ENCODE measurements at places on chromosomes 4 and X.

GRCh38 chr4:147336252-147336651, 144.6 kb upstream of the EDNRA start:
- no peak for DNase-seq

DNA sequence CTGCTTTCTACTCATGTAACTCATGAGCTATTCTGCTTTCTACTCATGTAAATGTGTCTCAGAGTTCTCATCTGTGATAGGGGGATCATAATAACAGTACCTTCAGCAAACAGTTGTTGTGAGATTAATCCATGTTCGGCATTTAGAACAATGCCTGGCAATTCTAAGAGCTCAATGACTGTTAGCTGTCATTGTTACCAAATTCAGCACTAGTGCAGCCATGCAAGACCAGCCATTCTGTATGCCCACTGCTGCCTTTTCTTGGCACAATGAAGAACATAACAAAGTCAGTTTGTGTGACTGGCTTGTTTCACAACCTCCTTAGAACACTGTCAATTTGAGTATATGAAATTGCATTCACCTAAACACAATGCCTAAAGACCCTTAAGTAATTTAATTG, 163.2 kb downstream of the ANK2 start:
- DNase-seq = no peak

- DNase-seq = no peak
Observed at GRCh38 chrX:113594123-113594841, 753.7 kb upstream of the AMOT start.

GRCh38 chrX:39258331-39258730, 457.1 kb downstream of the MID1IP1 start:
- DNase-seq = no peak

GRCh38 chr4:7200801-7201200, 8.5 kb downstream of the SORCS2 start:
- no peak for DNase-seq

DNA sequence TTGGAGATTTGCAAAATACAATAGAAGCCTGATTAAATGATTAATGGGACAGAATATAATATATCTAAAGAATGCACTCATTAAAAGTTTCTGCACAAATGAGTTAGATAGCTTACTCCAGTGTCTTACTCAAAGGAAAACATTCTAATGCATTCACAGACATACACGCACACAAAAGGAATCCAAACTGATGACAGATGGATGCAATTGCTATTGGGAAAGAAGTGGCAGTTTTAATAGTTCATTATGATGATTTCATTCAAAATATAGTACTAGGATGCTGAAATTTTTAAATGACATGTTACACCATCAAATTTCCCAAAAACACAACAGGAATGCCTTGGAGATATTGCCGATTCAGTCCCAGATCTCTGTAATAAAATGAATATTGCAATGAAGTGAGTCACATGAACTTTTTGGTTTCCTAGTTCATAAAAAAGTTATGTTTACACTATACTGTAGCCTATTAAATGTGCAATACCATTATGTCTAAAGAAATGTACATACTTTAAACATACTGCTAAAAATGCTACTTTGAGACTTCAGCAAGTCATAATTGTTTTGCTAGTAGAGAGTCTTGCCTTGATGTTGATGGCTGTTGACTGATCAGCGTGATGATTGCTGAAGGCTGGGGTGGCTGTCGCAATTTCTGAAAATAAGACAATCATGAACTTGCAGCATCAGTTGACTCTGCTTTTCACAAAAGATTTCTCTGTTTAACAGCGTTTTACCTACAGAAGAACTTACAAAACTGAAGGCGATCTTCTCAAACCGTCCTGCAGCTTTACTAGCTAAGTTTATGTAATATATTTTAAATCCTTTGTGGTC, 45.6 kb downstream of the BBS12 start:
- DNase-seq = no peak

DNA sequence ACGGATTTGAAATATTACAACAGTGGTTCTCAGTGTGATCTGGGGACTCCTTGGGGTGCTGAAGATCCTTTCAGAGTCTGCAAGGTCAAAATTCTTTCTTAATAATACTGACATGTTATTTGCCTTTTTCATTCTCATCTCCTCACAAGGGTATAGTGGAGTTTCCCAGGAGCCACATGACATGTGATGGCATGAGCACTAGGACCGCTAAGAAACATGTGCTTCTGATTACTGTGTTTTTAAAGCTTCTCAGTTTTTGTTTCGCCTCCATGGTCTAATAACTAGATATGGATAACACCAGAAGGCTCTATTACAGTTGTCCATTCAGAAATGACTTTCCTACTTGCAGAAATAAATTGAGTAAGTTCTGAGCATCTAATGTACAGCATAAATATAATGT, 156.1 kb downstream of the RAB28 start:
- DNase-seq = no peak

GRCh38 chrX:129403974-129404669, 119.2 kb downstream of the SMARCA1 start:
- no peak for DNase-seq

DNA sequence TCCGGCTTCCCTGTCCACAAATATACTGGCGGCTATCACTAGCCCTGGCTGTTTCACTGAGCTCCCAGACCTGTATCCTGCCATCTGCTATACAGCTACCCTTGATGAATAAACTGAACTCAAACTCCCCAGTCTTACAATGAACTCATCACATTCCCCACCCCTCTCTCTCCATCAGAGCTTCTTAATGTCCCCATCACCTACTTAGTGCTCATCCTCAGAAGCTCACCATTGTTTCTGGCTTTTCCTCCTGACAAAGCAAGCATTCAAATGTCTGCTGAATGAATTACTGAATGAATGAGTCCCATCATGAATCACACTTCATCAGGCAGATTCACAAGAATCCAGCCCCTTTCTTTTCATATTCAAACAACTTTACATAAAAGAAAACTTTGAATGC, 5.7 kb upstream of the DGAT2L6 start:
- no peak for DNase-seq

DNA sequence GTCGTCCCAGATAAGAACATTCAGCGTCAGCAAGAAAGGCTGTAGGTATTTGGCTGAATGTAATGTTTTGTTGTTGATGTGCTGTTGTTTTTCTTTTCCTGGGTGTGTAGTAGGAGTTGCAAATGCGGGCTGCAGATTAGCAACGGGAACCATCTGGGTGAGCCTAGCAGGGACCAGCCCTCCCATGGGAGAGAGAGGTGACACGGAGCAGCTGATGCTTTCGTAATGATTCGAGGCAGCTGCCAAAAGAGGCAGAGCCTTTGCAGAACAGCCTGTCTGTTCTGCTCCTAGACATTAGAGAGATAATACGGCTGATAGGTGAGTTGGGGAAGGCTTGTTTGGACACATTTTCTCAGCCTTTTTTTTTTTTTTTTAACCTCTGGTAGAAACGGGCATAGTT, 25.3 kb downstream of the ARSF start:
- no peak for DNase-seq

DNA sequence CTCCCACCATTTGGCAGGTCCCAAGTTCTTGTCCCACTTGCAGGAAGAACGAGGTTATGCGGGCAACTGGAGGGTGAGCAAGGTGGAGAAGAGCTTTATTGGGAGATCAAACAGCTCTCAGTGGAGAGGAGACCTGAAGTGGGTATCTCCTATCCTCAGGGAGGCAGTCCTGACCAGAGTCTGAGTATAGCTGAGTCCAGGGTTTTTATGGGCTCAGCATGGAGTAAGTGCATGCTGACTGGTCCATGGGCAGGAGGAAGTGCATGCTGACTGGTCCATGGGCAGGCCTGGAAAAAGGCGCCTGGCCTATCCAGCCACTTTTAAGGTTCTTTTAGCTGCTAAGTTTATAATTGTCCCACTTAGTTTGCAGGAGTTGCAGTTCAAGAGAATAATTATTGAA, 7.4 kb upstream of the HNRNPD start:
- DNase-seq = no peak

GRCh38 chr4:80587871-80588385, 252.4 kb downstream of the CFAP299 start:
- no peak for DNase-seq

DNA sequence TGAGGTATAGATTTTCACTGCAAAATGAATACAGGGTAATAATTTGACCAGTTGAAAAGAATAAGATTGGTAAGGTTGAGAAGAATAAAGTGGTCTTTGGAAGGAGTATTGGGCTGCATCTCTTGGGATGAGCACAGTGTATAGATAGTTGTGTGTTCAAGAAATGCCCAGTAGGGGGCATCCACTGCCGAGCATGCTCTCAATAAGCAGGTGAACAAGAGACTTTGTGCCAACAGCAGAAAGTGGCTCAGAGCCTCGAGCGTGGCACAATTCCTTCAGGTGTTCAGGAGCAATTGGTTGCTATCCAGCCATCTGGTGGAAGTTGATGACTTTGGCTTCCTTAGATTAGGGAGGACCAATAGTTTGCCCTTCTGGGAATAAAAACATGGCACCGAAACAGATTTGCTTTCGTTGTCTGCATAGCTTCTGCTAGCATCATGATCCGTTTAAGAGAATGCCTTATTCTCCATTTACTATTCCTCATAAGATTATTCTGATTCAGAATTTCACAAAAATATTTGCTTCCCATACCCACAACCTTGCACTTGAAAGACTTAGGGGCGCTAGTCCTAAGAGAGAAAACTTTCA, 258.1 kb upstream of the NEIL3 start:
- no peak for DNase-seq

DNA sequence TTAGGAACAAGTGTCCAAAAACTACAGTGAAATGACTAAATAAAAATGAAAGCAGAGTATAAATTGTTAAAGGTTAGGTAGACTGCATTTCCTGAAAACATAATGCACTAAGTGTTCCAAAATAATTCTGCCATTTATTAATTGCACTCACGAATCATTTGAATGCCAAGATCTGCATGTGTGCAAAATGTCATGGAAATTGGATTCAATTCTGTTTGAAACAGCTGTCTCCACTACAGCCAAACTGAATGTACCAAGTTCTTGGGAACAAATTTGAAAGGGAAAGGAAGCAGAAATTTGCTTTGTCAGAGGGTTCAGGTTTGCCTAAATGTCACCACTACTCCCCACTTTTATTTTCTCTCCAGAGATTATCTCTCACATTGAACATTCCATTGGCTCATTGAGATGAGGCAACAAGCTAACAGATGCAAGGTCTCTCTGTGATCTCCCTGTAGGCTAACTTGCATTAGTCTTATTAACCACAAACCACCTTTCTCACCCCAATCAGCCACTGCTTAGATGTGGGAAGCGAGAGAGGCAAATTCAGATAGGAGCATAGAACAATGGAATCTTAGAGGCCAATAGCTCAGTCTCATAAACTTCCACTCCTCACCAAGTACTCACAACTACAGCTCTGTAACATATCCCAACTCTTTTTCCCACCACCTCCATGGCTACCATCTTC, 226.6 kb downstream of the KDR start:
- DNase-seq = no peak

DNA sequence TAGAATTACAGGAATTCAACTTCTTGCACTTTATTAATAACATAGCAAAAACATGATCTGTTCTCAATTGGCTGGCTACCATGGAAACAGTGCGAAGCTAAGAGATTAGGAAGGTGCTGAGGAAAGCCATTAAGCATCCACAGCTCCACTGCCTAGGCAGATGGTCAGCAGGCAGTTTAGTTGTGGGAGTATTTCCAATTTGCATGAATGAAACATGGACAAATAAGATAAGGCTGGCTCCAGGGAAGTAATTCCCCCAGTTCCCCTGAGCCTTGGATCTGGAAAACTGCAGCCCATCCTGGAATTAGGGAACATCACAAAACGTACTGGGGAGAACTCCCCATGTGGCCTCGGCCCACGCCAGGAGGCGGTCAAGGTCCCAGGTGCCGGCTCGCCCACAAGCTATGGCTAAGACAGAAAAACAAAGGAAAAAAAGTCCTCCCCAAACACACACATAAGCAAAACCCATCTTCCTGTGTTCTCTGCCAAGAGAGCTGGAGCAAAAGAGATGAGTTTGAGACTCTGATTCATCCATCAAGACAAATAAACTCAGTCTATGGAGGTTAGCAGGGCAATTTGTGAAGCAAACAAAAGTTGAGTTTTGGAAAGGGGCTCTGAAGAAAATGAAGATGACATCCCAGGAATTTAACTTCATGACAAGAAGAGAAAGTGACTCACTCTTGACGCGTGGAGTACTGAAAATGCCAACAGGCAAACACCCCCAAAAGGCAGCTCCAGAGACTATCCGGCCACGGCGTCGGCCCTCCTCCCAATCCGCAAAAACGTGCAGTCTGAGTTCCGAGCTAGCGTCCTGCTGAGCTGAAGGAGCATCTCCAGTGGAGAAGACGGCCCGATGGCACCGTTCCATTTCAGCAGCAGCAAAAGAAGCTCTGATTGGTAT, 45.1 kb downstream of the IGFBP7 start:
- no peak for DNase-seq

GRCh38 chr4:110041735-110042134, 129.1 kb downstream of the EGF start:
- DNase-seq = no peak

DNA sequence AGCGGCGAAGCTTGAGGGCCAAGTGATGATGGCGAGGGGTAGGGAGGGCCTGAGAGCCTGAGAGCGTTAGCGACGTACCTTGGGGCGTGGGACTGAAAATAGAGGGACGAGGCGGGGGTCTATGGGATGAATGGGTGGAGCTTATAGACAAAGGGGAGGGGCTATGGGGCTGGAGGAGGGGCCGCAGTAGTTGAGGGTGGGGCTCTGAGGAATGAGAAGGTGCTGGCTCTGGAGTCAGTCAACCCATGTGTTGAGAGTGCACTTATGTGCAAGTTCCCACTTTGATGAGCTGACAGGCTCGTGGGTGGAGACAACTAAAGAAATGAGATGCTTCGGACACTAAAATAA, 488 bp downstream of the TBC1D25 start:
- DNase-seq = peak; percentile 40

DNA sequence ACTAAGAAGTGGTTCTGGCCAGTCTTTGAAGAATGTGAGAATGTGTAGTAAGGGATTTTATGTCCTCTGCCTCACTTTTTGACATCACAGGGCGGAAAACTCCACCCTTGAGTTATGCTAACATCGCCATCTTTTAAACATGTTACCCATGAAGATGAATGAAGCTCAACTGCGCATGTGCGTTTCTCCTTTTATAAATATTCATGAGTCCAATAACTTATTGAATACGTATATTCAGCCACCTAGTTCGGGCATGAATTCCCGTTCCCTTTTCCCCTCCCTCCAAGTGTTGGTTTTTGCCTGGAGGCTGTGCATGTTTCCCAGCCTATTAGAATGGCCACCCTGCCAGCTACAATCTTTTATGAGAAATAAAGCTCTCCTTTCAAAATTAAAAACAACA, 51.7 kb upstream of the STPG2 start:
- no peak for DNase-seq

DNA sequence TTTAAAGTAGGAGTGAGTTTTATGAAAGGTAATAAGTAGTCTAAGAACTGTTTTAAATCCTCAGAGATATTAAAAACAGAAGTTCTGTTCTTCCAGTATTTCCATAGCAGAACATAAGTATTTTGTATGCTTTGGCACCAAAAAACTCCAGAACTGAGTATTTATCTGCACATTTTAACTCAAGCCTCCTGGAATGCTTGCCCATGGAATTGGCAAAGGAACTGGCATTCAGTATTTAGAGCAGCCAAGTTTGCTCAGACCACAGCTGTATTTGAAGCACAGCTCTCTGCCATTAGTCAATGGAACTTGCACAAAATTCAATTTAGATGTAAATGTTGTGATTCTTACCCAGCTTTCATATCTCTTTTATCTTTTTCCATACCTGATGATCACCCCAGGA, 42.2 kb downstream of the NDNF start:
- DNase-seq = no peak

- DNase-seq = no peak
Observed at GRCh38 chrX:53089224-53089842, 4.6 kb upstream of the KANTR start.
